ENCODE measurements at places on chromosomes 13 and 19.

GRCh38 chr19:54415208-54415900 is at the start of gene TTYH1:
TTYH1 (plus strand) TSS chr19:54415464; CDS start chr19:54415553, 89 bp downstream.
- DNase-seq, result no peak

DNA sequence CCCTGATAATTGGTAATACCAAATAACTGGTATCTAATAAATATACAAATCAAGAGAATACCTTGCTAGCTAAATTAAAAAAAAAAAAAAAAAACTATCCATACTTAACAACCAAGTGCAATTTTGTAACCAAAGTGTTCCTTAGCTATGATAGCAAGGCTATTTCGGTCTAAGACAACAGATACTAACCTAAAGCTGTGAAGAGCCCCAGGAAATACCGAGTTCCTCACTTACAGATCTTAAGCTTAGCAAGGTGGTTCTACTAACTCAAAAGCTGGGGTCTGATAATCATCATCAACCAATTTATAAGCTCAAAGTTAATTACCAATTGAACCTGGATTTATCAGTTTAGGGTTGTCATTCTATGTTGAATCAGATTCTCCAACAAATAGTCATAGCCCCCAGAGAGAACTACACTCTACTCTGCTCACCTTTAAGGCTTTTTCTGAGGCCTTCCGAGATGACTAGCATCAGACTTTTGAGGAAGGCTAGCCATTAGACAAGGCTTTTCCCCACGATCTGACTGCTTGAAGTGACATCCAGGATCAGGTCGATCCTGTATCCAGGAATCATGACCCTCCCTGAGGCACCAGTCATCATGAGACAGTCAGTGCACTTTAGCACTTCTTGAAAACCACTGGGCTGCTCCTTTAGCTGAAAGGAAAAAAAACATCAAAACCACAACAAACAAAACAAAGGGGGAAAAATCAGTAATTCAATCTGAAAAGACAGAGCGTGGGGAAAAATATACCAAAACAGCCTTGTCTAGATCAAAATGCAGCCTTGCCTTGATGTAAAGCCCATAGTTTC is 31.9 kb downstream of the INTS6 start:
- DNase-seq, result no peak

DNA sequence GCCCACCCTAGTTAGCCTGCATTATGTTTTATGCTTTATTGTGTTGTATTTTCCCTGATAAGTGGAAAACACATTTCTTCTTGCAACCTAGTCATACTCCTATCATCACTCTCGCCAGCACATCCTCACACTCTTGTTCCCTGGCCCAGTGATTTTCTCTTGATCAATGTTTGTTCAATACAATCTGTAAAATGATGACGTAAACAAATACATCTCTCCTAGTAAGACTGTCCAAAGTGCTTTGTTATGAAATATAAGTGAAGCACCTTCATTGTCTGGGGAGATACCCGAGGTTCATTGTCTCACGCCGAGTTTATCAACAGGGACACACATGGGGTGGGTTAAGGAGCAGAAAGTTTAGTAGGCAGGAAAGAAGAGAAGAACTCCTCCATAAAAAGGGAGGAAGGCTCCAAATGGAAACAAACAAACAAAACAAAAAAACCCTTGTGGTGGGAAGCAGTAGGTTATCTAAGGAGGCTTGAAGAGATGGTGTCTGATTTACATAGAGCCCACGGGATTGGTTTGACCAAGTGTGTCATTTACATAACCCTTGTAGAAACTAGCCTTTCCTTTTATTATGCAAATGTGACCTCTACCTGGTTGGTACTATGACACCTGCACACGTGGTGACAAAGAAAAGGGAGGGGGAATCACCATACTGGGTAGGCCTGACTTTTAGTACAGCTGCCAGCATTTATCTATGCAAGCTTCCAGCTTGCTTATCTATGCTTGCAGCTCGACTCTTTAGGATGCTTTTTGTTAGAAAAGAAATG is 1317.9 kb upstream of the SPRY2 start:
- DNase-seq, result no peak

- DNase-seq, result no peak
These were observed 856 bp downstream of the TEX26 start for GRCh38 chr13:30933354-30933670.

DNA sequence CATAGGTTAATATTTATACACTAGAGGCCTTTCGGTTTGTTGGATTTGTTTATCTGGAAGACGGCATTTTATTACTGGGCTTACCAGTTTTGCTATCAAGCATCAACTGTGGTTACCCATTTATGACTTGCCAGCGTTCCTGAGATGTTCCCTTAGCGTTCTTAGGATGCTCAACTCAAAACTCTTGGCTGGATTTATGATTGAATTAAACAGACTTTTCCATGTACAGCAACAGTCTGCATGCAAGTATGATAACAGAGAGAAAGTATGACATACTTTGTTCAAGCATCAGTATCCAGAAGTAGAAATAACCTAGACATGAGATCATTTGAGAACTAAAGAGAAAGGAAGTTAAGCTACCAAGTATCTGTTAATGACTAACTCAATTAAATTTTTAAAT is 29.9 kb upstream of the RNF113B start:
- no peak for DNase-seq

- no peak for DNase-seq
These were observed 30.3 kb upstream of the LRCH1 start for GRCh38 chr13:46522748-46523030.

- DNase-seq, result no peak
These were observed 27.0 kb downstream of the ARID3A start for GRCh38 chr19:952680-953444.

DNA sequence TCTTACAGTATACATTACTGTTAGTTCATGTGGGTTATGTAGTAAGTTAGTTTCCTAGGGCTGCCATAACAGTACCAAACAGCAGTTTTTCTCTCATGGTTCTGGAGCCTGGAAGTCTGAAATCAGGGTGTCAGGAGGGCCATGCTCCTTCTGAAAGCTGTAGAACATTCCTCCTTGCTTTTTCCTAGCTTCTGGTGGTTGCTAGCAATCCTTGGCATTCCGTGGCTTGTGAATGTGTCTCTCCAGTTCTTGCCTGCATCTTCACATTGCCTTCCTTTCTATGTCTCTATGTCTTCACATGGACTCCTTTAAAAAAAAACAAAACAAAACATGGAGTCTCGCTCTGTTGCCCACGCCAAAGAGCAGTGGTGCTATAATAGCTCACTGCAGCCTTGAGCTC is 95.4 kb downstream of the WDFY2 start:
- no peak for DNase-seq

GRCh38 chr19:18089726-18090125 is 3.0 kb upstream of the IL12RB1 start:
- no peak for DNase-seq

DNA sequence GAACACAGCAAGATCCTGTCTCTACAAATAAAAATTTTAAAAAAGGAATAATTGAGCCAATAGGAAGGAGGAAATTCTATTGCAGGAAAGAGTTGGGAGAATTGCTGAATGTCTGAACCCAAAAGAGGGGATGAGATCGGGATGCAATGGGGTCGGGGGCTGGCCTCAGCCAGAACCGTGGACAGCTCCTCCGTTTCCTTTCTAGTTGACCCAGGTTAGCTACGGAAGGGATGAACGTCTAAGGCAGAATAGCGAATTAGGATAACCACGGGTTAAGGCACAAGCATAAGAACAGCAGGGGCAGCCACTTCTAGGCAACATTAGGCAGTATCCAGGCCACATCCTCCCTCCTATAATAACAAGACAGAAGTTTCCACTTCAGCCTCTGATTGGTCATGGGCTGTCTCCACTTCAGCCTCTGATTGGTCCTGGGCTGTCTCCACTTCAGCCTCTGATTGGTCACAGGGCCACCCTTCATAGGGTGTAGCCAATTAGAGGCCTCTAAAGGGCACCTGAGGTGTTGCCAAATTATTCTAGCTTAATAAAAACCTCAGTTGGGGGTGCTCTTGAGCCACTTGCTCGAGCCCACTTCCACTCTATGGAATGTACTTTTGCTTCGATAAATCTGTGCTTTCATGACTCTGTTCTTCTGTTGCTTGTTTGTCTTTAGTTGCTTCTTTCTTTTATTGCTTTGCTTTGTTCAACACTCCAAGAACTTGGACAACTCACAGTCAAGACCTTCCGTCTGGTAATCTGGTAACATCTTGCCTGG is 24.9 kb upstream of the TPM4 start:
- DNase-seq, result no peak

- no peak for DNase-seq
These were observed 3.6 kb upstream of the IFNL2 start for GRCh38 chr19:39264306-39265290.

GRCh38 chr13:97221466-97221865 is 667 bp upstream of the MBNL2 start:
- DNase-seq, result no peak

DNA sequence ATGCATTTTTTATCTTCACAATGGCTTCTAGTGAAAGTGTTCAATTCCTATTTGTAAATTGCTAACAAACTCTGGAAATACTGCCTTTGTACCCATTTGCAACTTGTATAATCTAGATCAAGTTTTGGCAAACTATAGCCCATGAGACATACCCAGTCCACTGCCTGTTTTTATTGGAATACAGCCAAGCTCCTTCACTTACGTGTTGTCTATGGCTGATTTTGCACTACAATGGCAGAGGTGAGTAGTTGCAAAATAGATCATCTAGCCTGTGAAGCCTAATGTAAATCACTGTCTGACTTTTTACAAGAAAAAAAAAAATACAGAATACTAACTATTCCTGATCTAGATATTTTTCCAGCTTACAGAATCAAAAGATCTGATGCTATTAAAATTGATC is 37.1 kb downstream of the DZIP1 start:
- no peak for DNase-seq

DNA sequence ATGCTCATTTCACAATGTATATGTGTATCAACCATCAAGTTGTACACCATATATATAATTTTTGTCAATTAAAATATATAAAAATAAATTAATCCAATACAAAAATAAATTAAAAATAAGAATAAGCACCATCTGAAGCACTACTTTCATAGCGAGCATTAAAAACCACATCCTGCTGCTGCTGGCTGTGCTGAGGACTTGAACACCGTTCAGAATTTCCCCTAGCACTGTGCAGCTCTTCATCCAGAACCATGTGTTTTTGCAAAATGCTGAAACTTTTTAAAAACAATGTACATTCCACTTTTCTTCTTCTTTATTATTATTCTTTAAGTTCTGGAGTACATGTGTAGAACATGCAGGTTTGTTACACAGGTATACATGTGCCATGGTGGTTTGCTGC is 40.0 kb upstream of the FOXO1 start:
- DNase-seq, result no peak

GRCh38 chr13:74741732-74742131 is 607.5 kb upstream of the KLF12 start:
- no peak for DNase-seq

DNA sequence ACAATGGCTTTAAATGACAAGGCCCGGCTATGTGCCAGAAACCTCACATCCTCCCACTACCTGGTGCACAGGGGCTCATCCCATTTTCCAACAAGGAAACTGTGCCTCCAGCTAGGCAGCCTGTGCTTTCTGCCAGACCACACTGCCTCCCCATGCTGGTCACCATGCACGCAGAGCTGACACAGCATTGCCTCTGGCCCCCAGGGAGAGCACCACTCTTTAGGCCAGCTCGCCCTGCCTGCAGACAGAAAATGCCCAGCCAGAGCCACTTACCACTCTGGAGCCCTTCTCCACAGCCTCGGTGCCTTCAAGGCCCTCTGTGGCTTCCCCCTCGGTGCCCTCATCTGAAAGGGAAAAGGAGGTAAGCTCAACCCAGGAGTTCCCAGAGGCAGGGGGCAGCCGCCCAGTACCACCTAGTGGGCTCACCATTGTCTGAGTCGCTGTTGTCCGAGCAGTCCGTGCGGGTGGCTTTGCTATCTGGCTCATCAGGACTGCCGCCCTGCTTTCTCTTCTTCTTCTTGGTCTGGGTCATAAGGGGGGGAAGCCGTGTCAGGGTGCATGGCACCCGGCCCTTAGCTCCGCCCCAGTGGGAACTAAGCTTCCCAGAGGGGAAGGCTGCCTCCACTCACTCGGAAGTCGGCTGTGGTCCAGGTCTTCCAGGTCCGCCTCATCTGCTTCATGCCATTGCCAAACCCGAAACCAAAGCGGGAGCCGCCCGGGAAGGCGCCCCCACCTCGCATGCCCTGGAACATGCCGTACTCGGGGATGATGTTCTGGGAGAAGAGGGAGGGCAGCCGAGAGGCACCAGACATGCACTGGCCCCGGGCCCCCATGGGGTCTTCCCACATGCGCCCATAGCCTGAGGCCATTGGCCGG is 18.0 kb downstream of the AKAP8L start:
- DNase-seq, result no peak

- DNase-seq, result no peak
These were observed 2.9 kb upstream of the RCN3 start for GRCh38 chr19:49524812-49525455.

DNA sequence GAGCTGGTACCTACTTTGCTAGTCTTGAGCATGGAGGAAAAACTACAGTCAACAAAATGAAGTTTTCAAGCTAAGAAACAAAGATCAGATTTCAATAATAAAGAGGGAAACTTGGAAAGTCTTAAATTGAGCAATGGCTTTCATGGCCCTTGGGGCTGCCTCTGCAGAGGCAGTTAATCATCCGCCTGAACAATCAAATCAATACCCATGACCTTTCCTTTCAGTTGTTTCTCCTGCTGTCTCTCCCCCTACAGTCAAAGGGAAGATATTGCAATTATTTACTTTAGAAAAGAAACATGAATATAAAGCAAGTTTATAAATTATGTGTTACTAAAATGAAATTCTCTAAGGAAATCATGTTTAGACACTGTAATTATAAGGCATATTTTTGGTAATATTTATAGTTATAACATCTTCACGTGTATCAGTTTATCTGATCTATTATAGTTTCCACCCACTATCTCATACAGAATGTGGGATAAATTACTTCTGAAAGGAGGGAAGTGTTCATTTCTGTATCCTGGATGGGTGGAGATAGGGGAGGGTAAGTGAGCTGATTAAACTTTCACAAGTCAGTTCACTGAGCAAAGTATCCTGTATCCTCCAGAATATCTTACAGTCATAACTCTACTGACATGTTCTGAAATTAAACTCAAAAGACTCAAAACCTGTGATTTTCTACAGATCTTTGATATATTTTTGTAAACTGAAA is 72.4 kb upstream of the TSC22D1 start:
- DNase-seq, result no peak

DNA sequence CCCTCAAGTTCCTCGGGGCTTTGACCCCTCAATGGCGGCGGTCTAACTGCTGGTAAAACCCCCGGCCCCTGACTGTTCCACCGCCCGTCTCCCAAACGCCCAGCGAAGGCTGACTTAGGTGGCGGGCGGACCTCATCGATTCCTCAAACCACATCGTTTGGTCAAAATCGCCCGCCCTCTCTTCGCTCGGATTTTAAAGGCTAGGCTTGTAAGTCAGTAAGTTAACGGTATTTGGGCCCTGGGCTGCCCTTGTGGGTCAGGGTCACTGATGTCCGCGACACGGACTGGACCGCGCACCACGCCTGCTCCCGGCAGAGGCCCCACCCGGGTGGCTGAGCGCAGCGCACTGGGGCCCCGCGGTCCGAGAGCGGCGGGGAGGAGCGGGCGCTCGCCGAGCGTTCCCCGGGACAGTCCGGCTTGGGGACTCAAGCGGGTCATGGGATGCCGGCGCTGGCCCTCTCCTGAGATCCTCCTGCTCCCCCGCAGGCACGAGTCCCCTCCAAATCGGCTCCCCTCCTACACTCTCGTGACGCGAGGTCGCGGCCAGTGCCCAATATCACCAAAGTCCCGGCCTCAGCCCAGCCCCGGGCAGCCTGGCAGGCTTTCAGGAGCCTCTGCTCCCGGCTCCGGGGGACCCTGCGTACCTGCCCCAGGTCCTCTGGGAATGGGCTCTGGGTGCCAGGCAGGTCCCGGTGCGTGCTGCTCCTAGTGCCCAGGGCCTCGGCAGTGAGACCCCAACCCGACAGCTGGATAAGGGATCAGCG is 1.0 kb downstream of the FLT1 start:
- DNase-seq, result no peak

GRCh38 chr13:105159841-105160240 is 1375.6 kb downstream of the EFNB2 start:
- DNase-seq, result no peak

All from GOT3 (cell line).